ENCODE measurements at places on chromosomes 12 and 14.
A peak's percentile ranks its signal among the peaks of the same experiment; 100 is the strongest.

DNA sequence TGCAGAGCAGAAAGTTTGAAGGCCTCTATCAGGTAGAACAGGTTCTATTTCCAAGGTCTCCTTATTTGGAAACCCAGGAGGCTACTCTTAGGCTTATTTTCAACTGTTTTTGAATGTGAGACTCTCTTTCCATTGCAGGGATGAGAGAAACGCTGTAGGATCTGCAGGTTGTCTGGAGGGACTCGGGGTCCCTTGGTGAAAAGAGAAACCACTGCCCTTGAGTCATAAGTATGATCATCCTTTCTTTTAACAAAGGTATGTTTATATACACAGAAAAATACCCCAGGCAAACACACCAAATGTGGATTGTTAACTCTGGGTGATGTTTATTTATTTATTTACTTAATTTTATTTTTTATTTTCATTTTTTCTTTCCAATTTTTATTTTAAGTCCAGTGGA is 57.8 kb upstream of the MAX start:
- DNase-seq, result no peak

DNA sequence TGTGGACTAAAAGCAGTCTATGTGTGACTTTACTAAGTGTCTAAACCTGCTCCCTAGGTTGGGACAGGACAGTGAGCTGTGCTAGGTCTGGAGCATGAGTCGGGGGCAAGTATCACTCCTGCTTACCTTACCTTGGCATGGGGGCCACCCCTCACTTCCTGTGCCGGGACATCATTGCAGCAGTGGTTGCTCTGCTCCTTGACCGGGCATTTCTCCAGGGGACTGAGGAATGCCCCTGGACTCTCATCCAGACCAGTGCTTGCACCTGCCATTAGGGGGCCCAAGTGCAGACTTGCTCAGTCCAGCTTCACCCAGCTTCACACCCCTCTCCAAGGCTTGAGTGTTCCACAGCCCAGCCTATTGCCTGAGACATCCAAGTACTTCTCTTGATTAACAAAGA is 84.7 kb upstream of the NELL2 start:
- no peak for DNase-seq

DNA sequence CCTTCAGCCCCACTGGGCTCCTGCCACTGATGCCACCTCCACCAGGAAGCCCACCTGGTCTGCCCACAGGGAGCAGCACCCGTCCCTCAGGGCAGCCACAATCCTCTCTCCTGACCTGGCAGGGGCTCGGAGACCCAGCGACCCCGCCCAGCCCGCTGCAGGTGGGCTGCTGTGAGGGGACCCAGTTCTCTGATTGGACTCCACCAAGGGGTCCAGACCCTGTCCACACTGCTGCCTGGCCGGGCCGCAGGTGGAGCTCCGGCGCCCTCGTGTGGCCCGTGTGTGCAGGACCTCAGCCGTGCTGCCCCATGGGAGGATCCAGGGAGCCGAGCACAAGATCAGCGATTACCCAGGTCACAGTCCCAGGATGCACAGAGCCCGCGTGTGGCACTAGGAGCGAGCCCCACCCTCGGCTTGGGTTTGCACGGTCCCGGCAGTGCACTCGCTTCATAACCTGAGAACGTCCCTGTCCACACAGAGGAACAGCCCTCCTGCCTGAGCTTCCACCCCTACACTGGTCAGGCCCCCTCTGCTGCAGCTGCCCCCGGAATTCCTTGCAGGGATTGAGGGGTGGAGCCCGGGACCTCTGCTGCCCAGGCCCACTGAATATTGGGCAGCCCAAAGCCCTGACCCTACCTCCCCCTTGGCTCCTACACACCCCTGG is 35.4 kb upstream of the TMEM179 start:
- peak; percentile 77 for DNase-seq

DNA sequence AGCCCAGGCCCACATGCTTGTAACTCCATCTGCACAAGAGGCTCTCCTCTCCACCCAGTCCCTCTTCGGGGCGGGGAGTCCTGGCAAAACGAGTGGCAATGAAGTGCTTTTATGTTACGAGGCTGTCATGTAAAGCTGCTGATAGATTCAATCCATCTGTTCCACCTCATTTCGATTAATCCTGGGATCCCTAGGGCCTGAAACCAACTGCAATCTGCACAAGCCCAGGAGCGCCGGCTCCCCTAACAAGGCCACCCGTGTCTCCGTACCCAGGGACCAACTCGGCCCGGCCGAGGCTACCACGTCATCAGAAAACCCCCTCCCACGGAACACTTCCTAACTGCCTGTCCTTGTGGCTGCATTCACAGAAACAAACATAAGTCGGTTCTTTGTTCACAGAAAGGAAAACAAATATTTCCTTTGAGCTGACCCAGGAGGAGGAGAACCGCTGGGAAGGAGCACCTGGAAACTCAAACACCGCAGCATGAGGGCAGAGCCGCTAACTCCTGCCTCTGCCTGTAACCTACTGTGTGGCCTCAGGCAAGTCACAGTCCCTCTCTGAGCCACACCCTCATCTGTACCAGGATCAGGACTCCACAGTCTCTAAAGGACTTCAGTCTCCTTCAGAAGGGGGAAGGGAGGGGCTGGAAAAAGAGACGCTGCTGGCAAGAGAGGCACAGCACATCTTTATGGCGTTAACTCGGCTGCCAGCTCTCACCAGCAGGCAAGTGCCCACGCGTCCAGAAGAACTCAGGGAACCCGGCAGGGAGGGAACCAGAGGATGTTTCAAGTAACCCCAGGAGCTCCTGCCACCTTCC is 47.8 kb downstream of the CCDC88C start:
- DNase-seq, result no peak

DNA sequence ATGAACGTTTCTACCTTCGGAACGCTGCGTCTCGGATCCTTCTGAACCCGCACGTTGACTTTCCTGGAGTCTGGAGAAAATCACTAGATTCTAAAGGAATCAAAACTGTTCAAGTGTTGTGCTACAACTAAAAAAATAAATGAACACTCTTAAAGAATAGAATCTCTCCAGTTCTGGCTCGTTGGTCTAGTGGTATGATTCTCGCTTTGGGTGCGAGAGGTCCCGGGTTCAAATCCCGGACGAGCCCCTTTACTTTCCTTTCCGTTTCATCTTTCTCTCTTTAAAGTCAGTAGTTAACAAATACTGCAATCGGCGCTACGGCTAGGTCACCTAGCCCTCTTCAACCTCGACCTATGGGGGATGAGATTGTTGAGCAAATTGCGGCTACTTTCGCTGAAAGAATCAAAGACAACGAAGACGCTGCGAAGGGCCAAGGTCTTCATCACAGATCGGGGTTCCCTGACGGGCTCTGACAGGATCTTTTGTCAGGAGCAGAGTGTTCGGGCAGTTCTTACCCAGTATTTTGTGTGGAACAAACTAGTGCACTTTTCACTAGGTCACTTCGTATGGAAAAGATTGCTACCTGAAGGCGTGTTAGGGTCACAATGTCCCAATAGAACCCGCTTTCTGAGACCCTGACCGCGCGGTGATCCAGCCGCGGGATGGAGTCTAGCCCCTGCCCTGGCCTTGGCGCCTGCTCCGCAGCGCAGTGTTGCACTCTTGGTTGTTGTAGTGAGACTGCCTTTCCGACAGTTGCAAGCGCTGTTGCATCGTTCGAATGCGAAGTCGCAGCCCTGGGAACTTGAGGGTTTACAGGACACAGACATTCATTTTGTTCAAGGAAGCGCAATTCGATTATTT is 8.4 kb downstream of the OR6S1 start:
- peak; percentile 41 for DNase-seq

DNA sequence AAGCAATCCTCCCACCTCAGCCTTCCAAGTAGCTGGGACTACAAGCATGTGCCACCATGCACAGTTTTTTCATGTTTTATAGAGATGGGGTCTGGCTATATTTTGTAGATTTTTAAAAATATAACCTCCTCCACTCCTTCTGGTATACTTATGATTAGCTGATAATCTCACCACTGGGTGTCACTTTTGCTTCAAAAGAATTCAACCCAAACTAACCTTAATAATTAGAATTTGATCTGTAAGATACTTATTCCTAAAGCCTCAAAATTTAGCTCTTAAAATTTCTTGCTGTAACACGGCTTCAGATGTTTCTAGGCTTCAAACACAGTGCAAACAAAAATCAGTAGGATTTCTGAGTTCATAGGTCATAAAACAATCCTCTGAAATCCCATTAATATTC is 130.3 kb downstream of the CEP83 start:
- DNase-seq, result no peak

GRCh38 chr14:50501642-50502041 is 30.7 kb downstream of the MAP4K5 start:
- no peak for DNase-seq

DNA sequence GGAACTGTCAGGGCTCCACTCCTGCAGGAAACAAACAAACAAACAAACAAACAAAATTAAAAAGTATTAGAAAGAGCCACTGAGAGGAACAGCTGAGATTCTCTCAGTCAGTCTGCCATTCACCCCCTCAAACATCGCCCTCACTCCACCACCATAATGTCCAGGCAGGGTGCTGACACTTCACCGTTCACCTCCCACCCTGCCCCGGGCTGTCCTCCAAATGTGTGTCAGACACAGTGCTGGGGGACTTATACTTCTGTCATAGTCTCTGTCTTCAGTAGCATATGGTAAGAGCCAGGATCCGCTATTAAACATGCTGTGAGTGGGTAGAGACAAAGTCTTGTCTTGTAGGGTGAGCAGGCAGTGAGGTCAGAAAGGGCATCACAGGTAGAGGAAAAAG is 28.3 kb downstream of the KRT18 start:
- no peak for DNase-seq

DNA sequence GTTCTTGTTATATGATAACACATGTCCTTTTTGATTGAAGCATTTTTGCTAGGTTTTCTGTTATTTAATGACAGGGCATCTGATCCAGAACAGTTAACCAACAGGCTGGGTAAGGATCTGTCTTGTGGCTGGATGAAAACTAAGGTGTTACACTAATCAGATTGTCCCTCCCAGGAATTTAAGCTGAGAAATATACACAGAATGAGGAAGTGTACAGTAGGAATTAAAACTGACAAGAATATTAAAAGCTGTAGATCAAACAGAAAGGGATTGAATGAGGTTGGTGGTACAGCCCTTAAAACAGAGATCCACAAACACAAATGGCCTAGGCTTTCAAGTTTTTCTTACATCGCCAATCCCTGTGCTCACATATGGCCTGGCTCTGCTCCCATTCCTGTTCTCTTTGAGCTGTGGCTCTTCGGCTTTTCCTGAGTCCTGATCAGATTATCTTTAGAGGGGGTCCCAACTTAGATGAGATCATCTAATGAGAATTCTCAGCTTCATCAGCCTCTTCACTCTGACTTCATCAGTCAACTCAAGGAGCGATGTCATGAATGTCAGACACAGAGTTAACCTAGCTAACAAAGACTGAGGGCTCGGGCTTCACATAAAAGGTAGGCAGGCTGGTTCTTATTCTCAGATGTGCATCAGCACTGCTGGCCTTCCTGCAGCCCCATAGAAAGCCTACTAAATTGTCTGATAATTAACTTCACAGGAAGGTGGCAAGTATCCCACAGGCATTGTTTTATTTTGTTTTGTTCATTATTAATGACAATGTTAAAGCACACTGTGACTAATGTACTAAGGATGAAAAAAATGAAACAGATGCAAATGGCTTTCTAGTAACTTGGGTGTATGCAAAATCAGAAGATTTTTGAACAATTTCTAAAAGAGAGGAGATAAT is 11.4 kb downstream of the PYGL start:
- no peak for DNase-seq

DNA sequence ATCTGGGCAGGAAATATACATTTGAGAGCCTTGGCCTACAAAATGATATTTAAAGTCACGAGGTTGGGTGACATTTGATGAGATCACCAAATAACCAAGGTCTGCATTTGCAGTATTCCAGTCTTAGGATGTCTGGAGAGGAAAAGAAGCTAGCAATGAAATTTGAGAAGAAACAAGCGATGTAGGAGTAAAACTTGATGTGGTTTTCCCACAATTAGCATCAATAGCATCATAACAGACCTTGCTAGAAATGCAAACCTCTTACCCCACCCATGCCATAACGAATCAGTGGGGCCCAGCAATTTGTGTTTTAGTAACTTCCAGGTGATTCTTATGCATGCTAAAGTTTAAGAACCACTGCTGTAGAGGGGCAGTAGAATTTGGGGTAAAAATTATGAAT is 219.9 kb downstream of the PPFIA2 start:
- DNase-seq, result no peak

- no peak for DNase-seq
These were observed 172.9 kb upstream of the PRICKLE1 start for GRCh38 chr12:42762395-42762925.

DNA sequence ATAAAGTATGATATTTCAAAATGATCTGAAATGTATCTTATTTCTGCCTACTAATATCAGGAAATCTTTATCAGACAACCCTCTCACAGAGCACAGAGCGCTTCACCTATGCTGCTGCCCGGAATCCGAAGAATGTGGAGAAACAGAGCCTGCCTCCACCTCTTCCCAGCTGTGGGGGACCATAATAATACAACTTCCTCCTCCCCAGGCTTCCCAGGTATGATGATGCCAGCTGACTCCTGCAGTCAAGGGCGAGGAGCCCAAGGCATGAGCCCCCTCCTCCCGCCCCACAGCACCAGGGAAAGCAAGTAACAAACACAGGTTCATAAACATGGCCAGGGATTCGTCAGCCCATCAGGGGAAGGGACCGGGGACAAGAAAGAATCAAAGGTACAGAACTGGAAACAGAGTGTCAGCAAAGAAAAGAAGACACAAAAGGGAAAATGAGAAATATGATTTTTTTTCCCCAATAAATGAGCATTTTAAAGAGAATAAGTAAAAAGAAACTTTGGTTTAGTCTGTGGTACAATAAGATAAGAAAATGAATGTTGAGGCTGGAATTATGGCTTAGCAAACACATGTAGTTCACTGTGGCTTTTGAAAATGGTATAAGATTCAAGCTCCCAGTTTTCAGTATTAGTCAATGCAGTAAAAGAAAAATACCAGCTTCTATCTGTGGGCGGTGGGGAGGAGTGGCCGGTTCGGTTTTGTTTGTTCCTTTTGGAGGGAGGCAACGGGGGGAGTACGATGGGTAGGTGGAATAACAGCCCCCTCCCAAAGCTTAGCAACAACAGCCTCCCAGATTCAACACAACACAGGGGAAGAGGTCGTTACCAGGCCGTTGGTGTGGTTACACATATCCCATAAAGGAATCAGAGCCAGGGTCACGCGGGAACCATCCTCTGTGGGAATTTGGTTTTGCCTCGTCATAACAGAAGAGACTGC is 68.3 kb downstream of the SETD3 start:
- no peak for DNase-seq

GRCh38 chr12:92628476-92628875 is 74.3 kb upstream of the PLEKHG7 start:
- DNase-seq, result no peak

- DNase-seq, result no peak
These were observed 24.8 kb downstream of the ALDH2 start for GRCh38 chr12:111791507-111791906.

GRCh38 chr12:22729957-22730443 is 105.0 kb downstream of the ETNK1 start:
- no peak for DNase-seq
